ENCODE measurements at places on chromosomes 4 and X.

- DNase-seq: peak; percentile 39
These were observed 59.4 kb downstream of the POLR2B start for GRCh38 chr4:57037982-57038604.

DNA sequence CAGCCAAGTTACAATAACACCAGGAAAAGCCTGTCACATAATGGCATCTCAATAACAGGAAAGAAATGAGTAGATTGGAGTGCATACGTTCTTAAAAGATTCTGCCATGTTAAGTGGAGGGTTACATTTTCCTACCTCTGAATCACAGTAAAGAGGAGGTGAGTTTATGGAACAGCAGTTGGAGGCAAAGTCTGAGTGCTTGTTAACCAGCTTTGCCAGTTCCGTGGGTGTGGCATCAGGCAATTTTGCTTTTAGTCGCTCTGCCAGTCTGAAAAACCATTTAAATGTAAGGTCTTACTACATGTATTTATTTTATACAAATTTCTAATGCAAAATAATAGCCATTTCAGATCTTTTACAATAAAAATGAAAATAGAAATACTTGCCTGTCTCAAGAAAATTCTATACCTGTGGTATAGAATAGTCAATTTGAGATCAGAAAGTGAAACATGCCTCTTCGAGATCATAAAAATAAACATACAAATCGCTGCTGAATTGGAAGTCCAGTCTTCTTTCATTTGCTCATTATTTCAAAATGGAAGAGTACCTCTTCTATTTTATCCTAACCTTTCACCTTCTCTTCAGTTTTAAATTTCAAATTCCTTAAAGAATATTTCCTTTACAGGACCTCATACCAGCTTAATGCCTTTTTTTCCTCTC lies 31.4 kb downstream of the GC start:
- no peak for DNase-seq

DNA sequence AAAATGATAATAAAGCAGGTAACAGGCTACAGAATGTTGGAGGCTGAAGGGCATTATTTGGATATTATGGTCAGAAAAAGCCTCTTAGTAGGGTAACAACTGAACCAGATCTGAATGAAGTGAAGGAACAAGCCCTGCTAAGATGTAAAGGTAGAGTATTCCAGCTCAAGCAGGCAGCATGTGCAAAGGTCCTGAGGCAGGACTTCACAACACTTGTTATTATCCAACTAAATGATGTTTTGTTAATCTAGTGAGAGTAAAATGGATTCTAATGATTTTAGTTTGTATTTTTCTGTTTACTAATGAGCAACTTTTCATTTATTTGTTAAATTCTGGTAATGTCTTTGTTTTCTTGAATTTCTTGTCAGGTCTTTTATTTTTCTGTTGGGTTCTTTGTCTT lies 35.7 kb downstream of the RAB33B start:
- DNase-seq: no peak

DNA sequence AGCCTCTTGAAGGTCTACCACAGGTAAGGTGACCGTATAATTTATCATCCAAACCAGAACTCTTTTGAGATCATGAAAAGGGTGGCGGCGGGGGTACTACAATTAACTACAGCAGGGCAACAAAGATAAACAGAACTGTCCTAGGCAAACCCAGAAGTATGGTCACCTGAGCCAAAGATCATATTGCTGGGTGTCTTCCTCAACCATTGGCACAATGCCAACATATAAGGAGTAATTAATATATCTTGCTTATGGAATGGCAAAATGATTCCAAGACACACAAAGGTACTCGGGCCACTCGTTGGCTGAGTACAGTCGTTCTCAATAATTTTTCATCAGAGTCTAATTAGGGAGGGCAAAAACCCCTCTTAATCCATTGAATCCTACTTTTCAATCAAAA lies 273.3 kb downstream of the QDPR start:
- DNase-seq: no peak

GRCh38 chr4:105666693-105667092 lies 41.8 kb downstream of the INTS12 start:
- peak; percentile 22 for DNase-seq

DNA sequence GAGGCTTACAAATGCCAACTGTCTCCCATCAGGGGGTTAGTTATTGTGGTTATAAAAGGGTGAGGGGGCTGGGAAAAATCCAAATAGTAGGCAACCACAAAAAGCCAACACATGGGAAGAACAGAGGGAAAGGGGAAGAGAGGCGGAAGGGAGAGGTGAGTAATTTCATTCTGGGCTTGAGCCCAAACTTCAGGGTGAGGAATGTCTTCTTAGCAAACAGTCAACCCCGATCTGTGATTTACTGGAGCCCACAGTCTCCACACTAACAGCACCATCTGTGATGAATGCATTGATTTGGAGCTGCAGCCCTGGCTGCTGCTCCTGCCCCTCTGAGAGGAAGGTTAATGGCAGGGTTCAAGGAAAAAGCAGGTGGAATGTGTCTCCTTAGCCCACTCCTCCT lies 162.2 kb upstream of the GPR101 start:
- DNase-seq: no peak

DNA sequence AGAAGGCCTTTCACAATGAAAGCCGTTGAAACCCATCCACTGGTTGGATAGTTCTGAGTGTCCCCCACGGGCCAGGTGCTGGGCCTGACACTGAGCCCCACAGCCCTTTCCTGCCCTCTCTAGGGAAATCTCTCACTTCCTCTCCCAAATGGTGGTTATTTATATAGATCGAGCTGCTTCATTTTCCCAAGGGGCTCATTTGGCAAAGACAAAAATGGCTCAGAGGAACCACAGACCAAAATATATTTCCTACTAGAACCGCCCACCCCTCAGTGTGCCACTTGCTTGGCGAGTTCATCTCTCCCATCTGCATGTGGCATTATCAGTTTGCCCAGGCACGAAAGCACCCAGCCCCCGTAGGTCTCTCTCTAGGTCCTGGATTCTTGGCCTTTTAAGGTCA lies 53.3 kb upstream of the STIM2 start:
- DNase-seq: no peak
